ENCODE measurements at places on chromosomes 12 and 14. TPM values are rescaled to one million over a fixed set of nuclear protein-coding genes. Genes with fewer than 3 reads are reported as not detected.

DNA sequence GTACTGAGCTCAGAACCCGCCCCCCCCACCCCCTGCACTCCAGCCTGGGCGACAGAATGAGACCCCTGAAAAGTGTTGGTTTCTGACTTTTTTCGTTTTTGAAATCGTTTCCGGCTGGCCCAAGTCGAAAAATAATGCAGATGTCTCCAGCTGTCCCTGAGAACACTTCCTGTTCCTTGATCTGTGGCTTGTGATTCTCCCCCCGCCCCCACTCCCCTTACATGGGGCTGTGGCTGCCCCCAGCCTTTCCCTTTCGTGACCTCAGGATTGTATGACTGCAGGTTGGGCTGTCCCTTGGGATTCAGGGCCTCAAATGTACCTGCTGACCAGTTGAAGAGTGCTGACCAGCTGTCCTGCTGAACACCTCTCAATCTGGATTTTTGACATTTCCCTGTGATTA lies 34.1 kb downstream of the NOC4L start:
- no peaks in the 10 kb centered on the region for H3K36me3 ChIP-seq
- no peak for DNase-seq
- peaks cover 13% of the 10 kb centered on the region for H3K27me3 ChIP-seq
- H3K4me1 ChIP-seq, result no peaks in the 10 kb centered on the region
- no peak overlapping the region for H3K4me3 ChIP-seq

DNA sequence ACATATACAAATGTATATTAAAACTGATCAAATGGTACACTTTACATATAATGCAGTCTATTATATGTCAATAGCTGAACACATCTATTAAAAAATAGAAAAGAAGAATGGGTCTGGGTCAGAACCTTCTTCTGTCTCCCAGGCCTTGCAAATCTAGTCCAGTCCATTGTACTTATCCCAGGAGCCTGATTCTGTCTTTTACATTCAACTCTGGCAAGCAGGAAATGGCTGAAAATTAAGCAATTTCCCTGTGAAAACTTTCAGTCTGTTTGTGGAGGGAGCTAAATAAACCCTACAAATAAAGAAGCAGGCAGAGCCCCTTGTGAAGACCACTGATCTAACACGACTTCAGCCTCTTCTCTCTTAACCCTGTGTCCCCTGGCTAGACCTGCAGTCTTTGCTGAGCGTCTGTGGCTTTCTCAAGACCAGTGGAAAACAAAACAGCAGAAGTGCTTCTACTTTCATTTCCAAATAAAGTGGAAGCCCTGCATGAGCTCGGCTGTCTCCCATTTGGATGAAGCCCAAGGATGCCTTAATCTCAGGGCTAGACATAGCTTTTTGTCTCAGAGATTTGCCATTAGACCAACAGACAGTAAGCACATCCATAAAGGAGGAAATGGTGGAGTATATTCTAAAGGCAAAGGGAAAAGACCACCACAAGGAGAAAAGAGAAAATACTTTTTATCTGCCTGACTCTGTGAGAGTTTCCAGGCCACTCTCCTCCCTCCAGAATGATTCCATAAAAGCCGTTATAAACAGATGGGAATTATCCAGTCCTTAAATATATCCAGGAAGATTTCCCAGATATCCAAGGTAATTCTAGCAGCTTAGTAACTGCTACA lies 48.2 kb downstream of the CRACR2A start:
- peak; percentile 33 for DNase-seq
- peak overlapping the region; percentile 52 for H3K27ac ChIP-seq
- H3K36me3 ChIP-seq, result no peaks in the 10 kb centered on the region
- H3K4me1 ChIP-seq, result peaks cover 3% of the 10 kb centered on the region

- H3K36me3 ChIP-seq, result no peaks in the 10 kb centered on the region
- peaks cover 8% of the 10 kb centered on the region for H3K27me3 ChIP-seq
- DNase-seq, result no peak
- H3K4me1 ChIP-seq, result no peaks in the 10 kb centered on the region
Measured at GRCh38 chr14:64554556-64554955, 4.8 kb downstream of the PPP1R36 start.

DNA sequence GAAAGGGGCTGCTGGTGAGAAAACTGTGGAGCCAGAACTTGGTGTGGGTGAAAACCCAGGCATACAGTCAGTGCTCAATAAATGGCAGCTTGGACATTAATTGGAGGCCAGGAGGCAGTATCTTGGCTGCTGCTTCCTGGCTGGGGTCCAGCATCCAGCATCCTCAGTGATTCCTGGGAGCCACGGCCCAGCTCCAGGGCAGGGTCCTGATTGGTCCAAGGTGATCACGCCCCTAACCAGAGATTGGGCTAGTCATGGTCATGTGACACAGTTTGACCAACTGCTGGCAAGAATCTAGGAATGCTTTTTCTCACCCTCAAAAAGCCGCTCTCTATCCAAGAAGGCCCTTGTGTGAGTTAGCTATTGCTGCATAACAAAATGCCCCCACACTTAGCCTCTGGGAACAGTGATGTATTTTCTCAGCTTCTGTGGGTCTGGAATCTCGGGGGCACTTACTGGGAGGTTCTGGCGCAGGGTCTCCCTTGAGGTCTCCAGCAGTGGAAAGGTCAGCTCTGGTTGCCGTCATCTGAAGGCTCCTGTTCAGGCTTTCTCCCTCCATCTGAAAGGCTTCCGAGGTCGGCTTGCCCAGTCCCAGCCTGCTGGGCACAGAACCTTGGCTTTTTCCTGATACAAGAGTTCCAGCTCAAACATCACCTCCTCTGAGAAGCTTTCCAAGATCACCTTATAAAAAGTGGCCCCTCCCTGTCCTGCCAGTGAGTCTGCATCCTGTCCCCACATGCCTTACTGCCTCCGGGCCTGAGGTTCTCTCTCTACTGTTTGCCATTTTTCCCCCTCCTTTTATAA lies 119.2 kb upstream of the NCOR2 start:
- no peak for DNase-seq
- no peak overlapping the region for H3K27ac ChIP-seq
- no peaks in the 10 kb centered on the region for H3K27me3 ChIP-seq
- no peaks in the 10 kb centered on the region for H3K36me3 ChIP-seq

DNA sequence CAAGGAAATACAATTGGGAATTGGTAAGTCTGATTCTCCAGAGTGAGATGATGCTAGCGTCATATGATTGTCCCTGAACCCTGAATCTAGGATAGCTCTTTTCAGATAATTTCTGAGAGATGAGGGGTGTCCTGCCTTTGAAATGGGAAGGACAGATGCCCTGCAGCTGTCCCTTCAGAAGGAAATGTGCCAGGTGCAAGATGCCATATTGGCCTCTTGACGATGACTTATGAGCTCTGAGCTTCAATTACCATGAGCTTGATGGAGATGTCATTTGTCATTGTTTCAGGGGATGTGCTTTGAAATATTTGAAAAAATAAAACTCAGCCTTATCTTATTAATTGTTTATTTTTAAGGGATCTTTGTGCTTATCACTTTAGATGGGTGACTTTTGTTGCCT lies 185.1 kb downstream of the DACT1 start:
- DNase-seq, result no peak
- H3K4me1 ChIP-seq, result peaks cover 3% of the 10 kb centered on the region
- H3K27me3 ChIP-seq, result no peaks in the 10 kb centered on the region
- H3K27ac ChIP-seq, result no peak overlapping the region
- no peak overlapping the region for H3K4me3 ChIP-seq
- H3K36me3 ChIP-seq, result no peaks in the 10 kb centered on the region

GRCh38 chr14:81400202-81400678 lies at the start of gene STON2:
Gene STON2 (minus strand): TSS chr14:81400324. CDS start chr14:81398382, 1,942 bp downstream.
- peaks cover 14% of the 10 kb centered on the region for H3K4me1 ChIP-seq
- peak within 1 kb of the TSS; percentile 77 for H3K27ac ChIP-seq
- H3K27me3 ChIP-seq, result no peaks in the 10 kb centered on the region
- DNase-seq, result peak; percentile 70
- peak within 1 kb of the TSS; percentile 25 for H3K4me3 ChIP-seq

- no peak overlapping the region for H3K27ac ChIP-seq
- DNase-seq, result no peak
- H3K27me3 ChIP-seq, result no peaks in the 10 kb centered on the region
- no peaks in the 10 kb centered on the region for H3K36me3 ChIP-seq
Measured at GRCh38 chr12:58500399-58500798, 419.9 kb downstream of the LRIG3 start.

DNA sequence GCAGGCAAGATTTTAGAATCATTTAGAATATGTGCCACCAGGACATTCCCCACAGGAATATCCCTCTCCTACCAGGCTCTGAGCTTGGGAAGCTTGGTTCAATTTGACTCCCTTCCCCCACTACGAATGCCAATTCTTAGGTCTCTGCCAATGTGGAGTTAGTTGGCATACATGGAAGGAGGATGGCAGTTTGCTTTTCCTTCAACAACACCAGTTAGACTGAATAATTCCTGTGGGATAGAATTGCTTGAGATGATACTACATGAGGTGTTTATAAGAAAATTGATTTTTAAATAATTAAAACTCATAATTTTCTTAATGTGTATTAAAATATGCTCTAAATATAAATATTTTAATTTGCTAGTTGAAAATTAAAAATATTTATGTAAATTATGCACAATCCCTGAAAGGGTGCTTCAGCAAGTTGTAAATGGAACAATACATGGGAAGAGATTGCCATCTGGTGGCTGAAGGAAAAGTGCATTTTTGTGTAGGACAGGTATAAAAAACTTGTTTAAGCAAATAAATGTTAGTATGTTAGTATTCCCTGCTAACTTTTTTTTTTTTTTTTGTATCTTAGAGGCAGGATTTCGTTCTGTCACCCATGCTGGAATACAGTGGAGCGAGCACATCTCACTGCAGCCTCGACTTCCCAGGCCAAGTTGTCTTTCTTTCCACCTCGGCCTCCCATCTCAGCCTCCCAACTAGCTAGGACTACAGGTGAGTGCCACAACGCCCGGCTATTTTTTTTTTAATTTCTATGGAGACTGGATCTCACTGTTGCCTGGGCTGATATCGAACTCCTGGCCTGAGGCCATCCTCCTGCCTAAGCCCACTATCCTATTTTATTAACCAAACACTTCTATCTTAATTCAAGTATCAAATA lies 25.8 kb upstream of the STRAP start:
- peaks cover 4% of the 10 kb centered on the region for H3K4me1 ChIP-seq
- H3K36me3 ChIP-seq, result no peaks in the 10 kb centered on the region
- no peak overlapping the region for H3K4me3 ChIP-seq
- no peaks in the 10 kb centered on the region for H3K27me3 ChIP-seq
- H3K27ac ChIP-seq, result peak overlapping the region; percentile 34

Gene GPR84
- not detected for total RNA-seq

DNA sequence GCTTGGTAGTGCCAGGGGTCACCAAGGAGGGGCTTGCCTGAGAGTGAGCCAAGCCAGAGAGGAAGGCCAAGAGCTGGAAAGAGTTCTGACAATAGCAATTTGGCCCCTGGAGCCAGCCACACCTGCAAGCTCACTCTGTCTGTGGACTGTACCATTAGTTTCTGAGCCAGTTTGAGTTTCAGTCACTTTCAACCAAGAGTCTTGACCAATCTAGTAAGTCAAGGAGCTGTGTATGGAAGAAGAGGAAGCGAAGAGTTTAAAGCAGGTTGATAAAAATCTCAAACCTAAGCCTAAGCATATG lies 38.5 kb downstream of the NT5DC3 start:
- H3K4me1 ChIP-seq, result peaks cover 23% of the 10 kb centered on the region
- H3K27me3 ChIP-seq, result no peaks in the 10 kb centered on the region
- no peak overlapping the region for H3K27ac ChIP-seq
- no peak overlapping the region for H3K4me3 ChIP-seq
